Esophagus squamous epithelium (tissue), 5 donors: ENCODE measurements at places on chromosomes 7 and 10.

DNA sequence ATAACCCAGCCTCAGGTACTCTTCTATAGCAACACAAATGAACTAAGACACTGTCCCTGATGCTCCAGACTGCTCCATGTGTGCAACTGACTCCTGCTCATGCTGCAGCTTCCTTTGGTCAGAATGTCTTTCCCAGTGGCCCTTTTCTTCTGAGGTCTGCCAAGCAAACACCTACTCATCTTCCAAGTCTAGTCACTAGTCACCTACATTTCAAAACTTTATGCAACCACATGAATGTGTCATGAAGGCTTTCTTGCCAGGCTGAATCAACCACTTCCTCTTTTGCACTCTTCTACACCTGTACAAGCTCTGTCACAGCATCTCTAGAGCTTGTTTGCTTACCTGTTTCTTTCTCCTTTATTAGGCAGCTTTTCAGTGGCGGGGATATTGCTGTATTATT is 75.8 kb downstream of the LSMEM1 start:
- DNase-seq, result no peak

- no peak for DNase-seq
Observed at GRCh38 chr7:42618651-42619360, 293.1 kb downstream of the C7orf25 start.

- no peak for DNase-seq
Observed at GRCh38 chr7:146176860-146177259, 60.3 kb downstream of the CNTNAP2 start.

GRCh38 chr10:94320285-94320914 is 42.3 kb downstream of the NOC3L start:
- no peak for DNase-seq

GRCh38 chr7:16758631-16759611 is 5.4 kb downstream of the TSPAN13 start:
- no peak for DNase-seq

GRCh38 chr7:98420966-98421612 is 20.2 kb upstream of the BAIAP2L1 start:
- DNase-seq, result no peak

DNA sequence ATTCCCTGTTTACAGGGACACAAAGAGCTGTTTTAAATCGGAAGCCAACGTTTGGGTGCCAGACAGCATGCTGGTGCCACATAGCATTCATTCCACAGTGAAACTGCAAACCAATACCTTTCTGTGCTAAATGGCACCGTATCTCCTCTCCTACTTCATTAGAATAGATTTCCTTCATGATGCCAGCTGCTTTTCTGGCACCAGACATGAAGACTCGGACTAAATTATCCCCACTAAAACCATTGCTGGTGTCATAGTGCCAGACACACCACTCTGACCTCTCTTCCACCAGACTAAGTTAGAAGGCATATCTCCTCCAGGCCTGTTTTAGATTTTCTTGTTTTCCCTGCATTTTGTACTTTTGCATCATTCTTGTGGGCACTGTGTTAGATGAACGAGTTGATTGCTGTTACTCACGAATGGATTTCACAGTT is 155.1 kb downstream of the ETV1 start:
- no peak for DNase-seq

DNA sequence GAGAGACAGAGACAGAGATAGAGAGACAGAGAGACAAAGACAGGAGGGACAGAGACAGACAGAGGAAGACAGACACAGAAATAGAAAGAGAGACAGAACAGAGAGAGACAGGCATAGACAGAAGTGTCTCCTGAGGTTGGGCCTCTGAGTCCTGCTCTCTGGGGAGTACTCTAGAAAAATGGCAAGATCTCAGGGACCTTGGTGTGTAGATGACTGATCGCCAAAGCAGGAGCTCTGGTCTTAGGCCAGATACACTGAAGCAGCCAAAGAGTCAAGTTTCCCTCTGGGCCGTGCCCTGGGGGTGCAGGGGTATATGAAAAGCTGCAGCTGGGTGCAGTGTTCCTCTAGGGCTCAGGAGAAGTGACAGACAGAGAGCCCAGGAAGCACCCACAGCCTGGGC is 176.6 kb upstream of the TNS3 start:
- no peak for DNase-seq

- DNase-seq, result no peak
Observed at GRCh38 chr10:35129185-35129674, 2.6 kb downstream of the CREM start.

GRCh38 chr10:16941870-16942269 is 124.6 kb upstream of the RSU1 start:
- DNase-seq, result no peak

GRCh38 chr7:13411151-13411550 is 578.3 kb downstream of the ETV1 start:
- no peak for DNase-seq
